Pancreas (tissue), 10 donors: ENCODE measurements at places on chromosomes 5 and 9.
A peak's percentile ranks its signal among the peaks of the same experiment; 100 is the strongest.

- H3K36me3 ChIP-seq, result no peaks in the 10 kb centered on the region
- no peaks in the 10 kb centered on the region for H3K4me1 ChIP-seq
- DNase-seq, result no peak
- H3K27ac ChIP-seq, result no peak overlapping the region
Observed at GRCh38 chr9:79735023-79735779, 163.4 kb downstream of the TLE4 start.

- H3K27me3 ChIP-seq, result no peaks in the 10 kb centered on the region
- H3K4me1 ChIP-seq, result peaks cover 8% of the 10 kb centered on the region
- H3K4me3 ChIP-seq, result no peak overlapping the region
- H3K36me3 ChIP-seq, result no peaks in the 10 kb centered on the region
- no peak for DNase-seq
- no peak overlapping the region for H3K27ac ChIP-seq
Observed at GRCh38 chr9:109342878-109343277, 22.0 kb upstream of the EPB41L4B start.

GRCh38 chr9:87068177-87068840 lies 121.0 kb upstream of the GAS1 start:
- no peaks in the 10 kb centered on the region for H3K36me3 ChIP-seq
- H3K27ac ChIP-seq, result no peak overlapping the region
- H3K4me3 ChIP-seq, result no peak overlapping the region
- no peaks in the 10 kb centered on the region for H3K27me3 ChIP-seq
- H3K4me1 ChIP-seq, result no peaks in the 10 kb centered on the region

GRCh38 chr5:147234825-147235635 lies at the start of gene STK32A:
Gene STK32A, plus strand, starts transcription at chr5:147235026. Its CDS starts 4,609 bp downstream, at chr5:147239635.
- no peaks in the 10 kb centered on the region for H3K27me3 ChIP-seq
- H3K36me3 ChIP-seq, result no peaks in the 10 kb centered on the region
- peak within 1 kb of the TSS; percentile 51 for H3K4me3 ChIP-seq
- H3K27ac ChIP-seq, result peak within 1 kb of the TSS; percentile 63
- H3K4me1 ChIP-seq, result no peaks in the 10 kb centered on the region

GRCh38 chr9:129280623-129281271 lies 102.7 kb upstream of the IER5L start:
- no peak overlapping the region for H3K27ac ChIP-seq
- no peaks in the 10 kb centered on the region for H3K27me3 ChIP-seq
- H3K4me1 ChIP-seq, result peaks cover 2% of the 10 kb centered on the region
- no peak overlapping the region for H3K4me3 ChIP-seq

DNA sequence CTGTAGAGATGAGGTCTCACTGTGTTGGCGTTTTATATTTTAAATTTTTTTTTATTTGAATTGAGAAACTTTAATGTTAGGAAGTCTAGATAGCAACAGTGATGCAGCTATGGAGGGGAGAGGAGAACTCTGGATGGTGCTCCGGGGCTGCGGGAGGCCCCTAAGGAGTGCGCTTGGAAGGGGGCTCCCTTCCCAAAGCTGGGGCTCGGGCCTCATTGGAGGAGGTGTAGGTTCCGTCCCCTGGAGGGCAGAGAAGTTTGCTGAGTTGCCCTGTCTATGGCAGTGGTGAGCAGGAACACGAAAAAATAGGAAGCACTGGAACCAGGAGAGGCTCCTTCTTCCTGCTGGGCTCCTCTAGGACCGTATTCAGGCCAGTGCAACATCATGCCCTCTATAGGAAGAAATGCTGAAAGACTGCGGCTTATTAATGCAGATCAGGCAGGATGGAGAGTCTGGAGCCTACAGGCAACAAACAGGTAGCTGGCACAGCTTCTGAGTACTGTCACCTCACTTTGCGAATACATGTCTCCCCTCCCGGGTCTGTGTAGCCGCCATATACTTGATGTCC lies 16.1 kb downstream of the AHRR start:
- no peak overlapping the region for H3K4me3 ChIP-seq
- no peaks in the 10 kb centered on the region for H3K4me1 ChIP-seq
- H3K27ac ChIP-seq, result no peak overlapping the region
- H3K27me3 ChIP-seq, result no peaks in the 10 kb centered on the region
- DNase-seq, result no peak
- no peaks in the 10 kb centered on the region for H3K36me3 ChIP-seq

DNA sequence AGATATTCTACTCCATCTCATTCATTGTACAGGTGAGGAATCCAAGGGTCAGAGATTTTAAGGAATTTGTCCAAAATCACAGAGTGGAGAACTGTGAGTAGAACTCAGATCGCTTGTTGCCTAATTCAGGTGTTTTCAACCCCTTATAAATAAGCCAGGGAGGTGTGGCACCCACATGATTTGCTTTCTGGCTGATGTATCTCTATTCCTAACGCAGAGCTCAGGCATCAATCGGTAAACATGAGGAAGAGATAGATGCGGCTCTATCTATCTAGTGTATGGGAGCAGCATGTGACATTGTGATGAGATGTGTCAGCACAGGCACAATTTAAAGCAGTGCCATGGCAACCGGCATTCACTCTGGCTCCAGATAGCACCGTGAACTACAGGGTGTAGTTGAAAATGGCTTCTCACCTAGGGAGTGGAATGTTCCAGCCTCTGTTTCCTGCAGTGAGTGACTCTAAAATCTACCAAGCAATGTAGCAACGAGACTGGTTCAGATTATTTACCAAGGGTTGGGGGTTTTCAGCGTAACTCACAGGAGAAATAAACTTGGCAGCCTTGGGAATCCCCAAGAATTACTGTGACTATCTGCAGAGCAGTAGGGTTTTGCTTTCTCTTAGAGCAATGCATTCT lies 53.4 kb upstream of the SUB1 start:
- H3K36me3 ChIP-seq, result no peaks in the 10 kb centered on the region
- H3K4me1 ChIP-seq, result no peaks in the 10 kb centered on the region
- no peak for DNase-seq
- no peak overlapping the region for H3K4me3 ChIP-seq
- H3K27ac ChIP-seq, result no peak overlapping the region
- no peaks in the 10 kb centered on the region for H3K27me3 ChIP-seq

- no peaks in the 10 kb centered on the region for H3K27me3 ChIP-seq
- DNase-seq, result no peak
- H3K27ac ChIP-seq, result no peak overlapping the region
- no peak overlapping the region for H3K4me3 ChIP-seq
- no peaks in the 10 kb centered on the region for H3K36me3 ChIP-seq
- no peaks in the 10 kb centered on the region for H3K4me1 ChIP-seq
Observed at GRCh38 chr5:133624316-133624715, 12.0 kb upstream of the FSTL4 start.

DNA sequence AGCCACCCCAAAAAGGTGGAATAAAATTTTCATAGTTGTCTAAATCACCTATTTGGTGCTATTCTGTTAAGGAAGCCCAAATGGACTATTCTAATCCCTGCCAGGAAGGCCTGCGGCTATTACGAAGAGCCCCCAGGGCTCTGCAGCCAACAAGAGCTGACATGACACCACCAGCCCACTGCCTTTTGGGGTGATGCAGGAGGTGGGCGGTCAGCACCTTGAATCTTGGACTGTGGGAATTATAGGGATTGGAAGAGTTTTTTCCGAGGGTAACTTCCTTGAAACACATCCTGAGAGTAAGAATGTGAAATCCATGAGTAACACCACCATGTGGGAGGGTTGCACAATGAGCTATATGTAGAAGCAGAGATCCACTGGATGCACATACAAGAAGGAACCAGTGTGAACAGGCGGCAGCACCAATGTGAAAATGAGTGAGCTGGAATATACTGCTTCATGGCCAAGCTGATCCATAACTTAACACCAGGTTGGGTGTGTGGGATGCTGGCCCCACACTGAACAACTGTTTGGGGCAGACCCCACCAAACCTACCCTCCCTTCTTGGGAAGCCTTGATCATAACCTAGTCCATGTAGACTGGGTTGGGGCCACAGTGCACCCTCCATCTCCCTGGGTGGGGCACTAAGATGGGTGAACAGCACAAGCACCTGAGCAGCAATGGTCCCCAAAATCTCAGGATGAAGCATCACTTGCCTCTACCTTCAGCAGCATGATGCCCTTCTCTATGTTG lies 239.0 kb downstream of the FSTL4 start:
- no peak overlapping the region for H3K4me3 ChIP-seq
- DNase-seq, result no peak
- no peaks in the 10 kb centered on the region for H3K27me3 ChIP-seq
- H3K4me1 ChIP-seq, result no peaks in the 10 kb centered on the region
- H3K36me3 ChIP-seq, result no peaks in the 10 kb centered on the region
- H3K27ac ChIP-seq, result no peak overlapping the region

GRCh38 chr9:29969856-29970647 lies 2396.8 kb upstream of the C9orf72 start:
- no peak for DNase-seq
- no peak overlapping the region for H3K27ac ChIP-seq
- no peaks in the 10 kb centered on the region for H3K36me3 ChIP-seq
- H3K4me1 ChIP-seq, result no peaks in the 10 kb centered on the region
- H3K4me3 ChIP-seq, result no peak overlapping the region
- no peaks in the 10 kb centered on the region for H3K27me3 ChIP-seq

DNA sequence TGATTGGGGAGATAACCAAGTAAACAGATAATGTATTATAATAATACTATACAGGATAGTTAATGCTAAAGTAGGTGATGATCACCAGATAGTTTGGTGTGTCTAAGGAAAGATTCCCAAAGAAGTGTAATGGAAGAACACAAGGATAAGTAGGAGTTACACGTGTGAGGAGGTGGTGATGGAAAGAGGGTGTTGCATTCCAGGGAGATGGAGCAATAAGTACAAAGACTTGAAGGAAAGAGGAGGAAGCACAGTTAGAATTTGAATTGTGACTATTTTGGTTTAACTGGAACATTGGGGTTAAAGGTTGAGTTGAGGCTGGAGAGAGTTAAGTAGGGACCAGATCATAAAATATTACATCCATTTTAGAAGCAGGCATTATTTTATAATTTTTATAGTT lies 76.9 kb downstream of the IPO11 start:
- no peaks in the 10 kb centered on the region for H3K4me1 ChIP-seq
- no peaks in the 10 kb centered on the region for H3K36me3 ChIP-seq
- no peaks in the 10 kb centered on the region for H3K27me3 ChIP-seq

GRCh38 chr9:104386013-104386412 lies 118.0 kb upstream of the OR13F1 start:
- H3K27ac ChIP-seq, result no peak overlapping the region
- no peaks in the 10 kb centered on the region for H3K36me3 ChIP-seq
- peaks cover 9% of the 10 kb centered on the region for H3K4me1 ChIP-seq

DNA sequence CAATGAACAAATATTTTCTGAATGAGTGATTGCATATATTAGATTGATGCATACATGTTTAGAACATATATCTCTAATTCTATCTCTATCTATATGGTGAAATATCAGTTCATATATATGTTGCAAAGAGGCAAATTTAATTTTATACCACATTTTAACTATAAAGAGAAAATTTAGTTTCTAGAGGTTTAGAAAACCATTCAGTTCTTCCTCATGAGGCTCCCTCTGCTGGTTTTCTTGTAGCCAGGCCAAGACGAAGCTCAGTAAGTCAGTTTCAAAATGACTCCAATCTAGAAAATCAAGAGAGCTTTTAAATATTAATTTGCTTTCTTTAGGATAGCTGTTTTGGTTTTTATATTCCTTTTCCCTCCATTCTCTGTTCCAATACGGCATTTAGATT lies 312.1 kb downstream of the TMEM232 start:
- no peak overlapping the region for H3K4me3 ChIP-seq
- no peaks in the 10 kb centered on the region for H3K27me3 ChIP-seq
- H3K4me1 ChIP-seq, result no peaks in the 10 kb centered on the region
- H3K36me3 ChIP-seq, result no peaks in the 10 kb centered on the region

DNA sequence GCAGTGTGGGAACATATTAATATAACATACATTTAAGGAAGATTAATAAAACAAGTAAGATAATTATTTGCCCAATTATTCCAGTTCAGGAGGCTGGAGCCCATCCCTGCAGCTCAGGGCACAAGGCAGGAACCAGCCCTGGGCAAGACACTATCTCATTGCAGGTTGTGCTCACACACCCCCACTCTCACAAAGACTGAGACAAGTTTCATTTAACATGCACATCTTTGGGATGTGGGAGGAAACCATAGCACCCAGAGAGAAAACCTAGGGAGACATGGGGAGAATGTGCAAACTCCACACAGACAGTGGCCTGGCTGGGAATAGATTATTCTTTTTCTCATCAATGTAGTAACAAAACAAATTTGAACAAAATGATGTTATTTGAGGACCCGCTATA lies 279.1 kb downstream of the MCTP1 start:
- H3K36me3 ChIP-seq, result no peaks in the 10 kb centered on the region
- H3K27ac ChIP-seq, result no peak overlapping the region
- DNase-seq, result no peak
- H3K27me3 ChIP-seq, result no peaks in the 10 kb centered on the region

DNA sequence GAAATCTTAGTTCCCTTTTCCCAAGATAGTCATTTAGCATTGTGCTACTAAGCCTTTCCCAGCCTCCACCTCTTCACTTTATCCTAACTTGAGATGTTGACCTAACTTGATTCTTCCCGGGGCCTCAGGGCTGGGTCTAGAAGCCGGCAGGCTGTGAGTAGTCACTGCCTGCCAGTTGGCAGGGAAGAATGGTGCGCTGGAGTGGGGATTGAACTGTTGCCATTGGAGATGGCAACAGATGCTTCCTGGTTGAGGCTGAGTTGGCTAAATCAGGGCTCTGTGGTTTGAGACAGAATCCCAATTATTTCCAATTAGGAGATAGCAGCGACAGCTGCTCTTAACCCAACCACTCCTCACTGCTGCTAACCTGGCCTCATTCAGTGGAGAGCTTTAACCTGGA lies 343.1 kb downstream of the BRINP1 start:
- H3K27ac ChIP-seq, result no peak overlapping the region
- no peaks in the 10 kb centered on the region for H3K36me3 ChIP-seq
- H3K4me3 ChIP-seq, result no peak overlapping the region
- no peak for DNase-seq
- H3K4me1 ChIP-seq, result no peaks in the 10 kb centered on the region
- no peaks in the 10 kb centered on the region for H3K27me3 ChIP-seq

GRCh38 chr5:59517926-59518585 lies 375.5 kb downstream of the PDE4D start:
- DNase-seq, result no peak
- no peak overlapping the region for H3K4me3 ChIP-seq
- no peaks in the 10 kb centered on the region for H3K4me1 ChIP-seq
- no peaks in the 10 kb centered on the region for H3K36me3 ChIP-seq
- no peak overlapping the region for H3K27ac ChIP-seq

DNA sequence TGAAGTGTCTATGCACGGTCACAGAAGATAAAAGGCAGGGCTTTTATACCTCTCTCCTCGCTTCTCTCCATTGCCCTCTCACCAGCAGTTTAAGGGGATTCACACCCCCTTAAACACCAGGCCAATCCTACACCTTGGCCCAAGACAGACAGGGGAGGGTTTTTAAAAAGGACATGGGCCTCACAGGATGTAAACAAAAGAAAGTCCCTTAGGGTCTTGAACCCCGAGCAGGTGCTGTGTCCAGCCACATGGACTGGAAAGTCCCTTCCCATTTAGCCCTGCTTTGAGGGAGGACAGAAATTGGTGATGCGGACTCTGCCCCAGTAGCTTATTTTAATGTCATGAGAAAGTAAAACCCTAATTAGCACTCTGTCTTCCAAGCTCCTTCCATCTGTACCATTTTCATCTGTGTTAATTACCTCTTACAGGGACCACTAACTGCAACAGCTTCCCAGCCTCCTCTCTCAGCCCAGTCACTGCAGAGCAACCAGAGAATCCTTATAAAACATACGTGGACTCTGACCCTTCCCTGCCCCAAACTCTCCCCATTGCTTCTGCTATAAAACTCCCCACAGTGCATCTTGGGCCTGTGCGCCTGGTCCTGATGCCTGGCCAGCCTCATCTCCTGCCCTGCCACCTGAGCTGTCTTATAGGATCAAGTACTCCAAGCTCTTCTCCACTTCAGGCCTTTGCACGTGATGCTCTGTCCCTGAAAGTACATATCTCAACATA lies 16.7 kb downstream of the WHRN start:
- H3K4me1 ChIP-seq, result no peaks in the 10 kb centered on the region
- DNase-seq, result no peak
- H3K27ac ChIP-seq, result no peak overlapping the region
- H3K27me3 ChIP-seq, result no peaks in the 10 kb centered on the region
